ENCODE measurements at places on chromosomes 16 and 17.

DNA sequence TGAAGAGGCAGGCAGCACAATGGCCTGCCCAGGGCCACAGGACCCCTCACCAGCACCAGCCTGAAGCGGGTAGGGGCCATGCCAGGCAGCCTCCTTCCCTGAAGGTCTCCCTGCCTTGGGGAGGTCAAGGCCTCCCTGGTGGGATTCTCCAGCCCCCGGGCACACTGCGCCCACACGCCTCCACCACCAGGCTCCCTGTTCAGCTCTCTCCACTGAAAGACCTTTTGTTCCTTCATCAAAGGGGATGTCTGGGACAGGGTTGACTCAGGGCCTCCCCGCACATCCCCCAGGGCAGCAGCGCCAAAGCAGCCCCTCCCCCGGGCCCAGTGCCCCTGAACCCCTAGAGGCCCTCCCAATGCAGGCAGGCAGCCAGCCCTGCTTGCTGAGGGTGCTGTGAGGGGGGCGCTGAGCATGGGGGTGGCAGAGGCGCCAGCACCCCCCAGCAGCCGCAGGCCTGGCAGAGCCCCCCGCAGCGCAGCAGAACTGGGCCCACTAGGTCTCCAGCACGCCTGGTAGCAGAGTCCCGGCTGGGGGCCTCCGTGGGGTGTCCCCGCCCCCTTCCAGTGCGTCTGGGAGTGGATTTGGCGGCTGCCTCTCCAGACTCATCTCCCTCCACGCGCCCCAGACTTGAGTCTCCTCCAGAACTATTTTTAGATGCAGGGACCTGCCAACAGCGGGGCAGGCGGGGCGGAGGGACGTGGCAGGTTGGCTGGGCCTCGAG, 13.1 kb downstream of the BCAR1 start:
- peak; percentile 99 for DNase-seq

DNA sequence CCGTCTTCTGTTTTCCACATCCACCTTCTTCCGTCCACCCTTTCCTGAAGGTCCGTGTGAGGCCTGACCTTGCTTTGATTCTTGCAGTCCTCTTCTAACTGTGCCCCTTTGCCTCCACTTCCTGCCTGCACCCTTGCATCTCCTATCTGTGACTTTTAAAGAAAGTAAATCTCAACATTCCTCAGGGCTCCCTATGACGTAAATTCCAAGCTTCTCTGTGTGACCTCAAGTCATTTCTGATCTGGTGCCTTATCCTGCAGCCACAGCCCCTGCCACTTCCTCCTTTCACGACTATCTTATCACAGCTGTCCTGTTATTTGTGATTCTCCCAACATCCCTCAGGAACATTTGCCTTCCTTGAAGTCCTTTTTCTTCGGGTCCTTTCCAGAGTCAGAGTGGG, 520.5 kb downstream of the CDH13 start:
- DNase-seq = peak; percentile 35

- DNase-seq = no peak
Measured at GRCh38 chr17:68034452-68034776, 1.1 kb upstream of the KPNA2 start.

DNA sequence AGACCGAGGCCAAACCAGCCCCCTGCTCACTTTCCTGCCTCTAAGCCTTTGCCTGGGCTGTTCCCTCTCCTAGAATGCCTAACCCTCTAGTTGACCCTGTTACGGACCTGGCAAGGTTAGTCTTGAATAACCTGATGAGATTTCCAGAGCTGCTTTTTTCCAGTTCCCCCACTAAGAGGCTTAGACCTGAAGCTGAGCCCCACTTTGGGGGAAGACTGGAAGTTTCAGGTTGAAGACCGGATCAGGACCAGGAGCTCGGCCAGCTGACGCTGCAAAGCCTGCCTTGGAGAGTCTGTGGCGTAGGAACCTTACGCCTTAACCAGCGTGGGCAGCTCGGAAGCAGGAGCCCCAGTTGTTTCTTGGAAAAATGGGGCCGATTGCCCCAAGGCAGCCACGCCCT, 129.8 kb downstream of the OR1D5 start:
- DNase-seq = peak; percentile 35

DNA sequence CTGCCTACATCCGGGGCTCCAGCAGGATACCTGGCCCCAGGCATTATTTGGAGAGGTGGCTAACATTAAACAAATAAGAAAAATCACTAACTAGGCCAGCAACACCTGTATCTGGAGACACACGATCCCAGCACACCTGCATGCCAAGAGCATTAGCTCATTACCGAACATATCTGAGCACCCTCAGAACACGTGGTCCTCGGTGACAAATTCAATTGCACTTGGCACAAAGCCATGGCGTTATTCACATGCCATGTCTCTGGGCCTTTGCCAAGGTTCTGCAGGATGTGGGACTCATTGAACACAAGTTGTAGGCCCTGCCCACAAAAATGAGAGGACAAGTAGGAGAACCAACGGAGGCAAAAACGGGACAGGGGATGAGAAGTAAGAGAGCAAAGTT, 552.3 kb downstream of the TOX3 start:
- no peak for DNase-seq

- no peak for DNase-seq
Measured at GRCh38 chr16:51031598-51031997, 119.5 kb downstream of the SALL1 start.

Data from osteoblast (primary cell).